T-helper 1 cell (primary cell): ENCODE measurements at places on chromosomes 12 and 14.

DNA sequence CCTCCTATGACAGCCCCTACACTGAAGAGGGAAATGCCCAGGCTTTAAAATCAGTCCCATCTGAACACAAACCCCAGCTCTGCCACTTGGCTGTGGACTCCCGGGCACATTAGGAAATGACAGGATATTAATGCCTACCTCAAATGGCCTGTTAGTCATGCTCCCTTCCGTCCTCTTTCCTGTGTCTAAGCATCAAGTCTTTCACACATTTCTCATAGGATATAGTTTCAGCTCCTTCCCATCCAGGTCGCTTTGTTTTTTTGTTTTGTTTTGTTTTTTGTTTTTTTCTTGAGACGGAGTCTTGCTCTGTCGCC is 16.1 kb downstream of the PLEK2 start:
- DNase-seq: no peak

GRCh38 chr12:15155271-15155670 is 65.9 kb downstream of the RERG start:
- DNase-seq: no peak

DNA sequence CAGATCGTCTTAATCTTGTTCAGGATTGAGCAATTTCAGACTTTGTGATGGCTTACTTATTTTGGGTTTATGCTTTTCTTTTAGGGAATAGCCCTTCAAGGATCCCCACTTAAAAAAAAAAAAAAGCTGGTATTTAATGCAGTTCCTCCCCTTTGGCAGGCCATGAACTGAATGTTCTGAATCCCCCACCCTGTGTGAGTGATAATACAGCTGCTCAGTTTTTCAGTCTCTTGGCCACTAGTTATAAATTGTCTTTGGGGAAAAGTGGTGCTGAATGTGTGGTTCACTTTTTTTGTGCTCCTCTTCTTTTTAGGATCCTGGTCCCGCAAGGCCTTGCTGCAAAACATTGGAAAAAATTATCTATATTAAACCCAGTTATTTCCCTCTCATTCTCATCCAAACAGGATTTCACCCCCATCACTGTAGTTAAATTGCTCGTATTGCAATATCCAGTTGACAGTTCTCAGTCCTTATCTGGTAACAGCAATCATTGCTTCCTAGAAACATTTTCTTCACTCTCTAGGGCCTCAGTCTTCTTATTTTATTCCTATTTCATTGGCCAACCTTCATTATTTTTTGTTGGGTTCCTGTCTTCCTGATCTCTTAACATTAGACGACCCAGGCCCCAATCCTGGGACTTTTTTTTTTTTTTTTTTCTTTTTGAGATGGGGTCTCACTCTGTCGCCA is 73.1 kb upstream of the PAWR start:
- DNase-seq: no peak

DNA sequence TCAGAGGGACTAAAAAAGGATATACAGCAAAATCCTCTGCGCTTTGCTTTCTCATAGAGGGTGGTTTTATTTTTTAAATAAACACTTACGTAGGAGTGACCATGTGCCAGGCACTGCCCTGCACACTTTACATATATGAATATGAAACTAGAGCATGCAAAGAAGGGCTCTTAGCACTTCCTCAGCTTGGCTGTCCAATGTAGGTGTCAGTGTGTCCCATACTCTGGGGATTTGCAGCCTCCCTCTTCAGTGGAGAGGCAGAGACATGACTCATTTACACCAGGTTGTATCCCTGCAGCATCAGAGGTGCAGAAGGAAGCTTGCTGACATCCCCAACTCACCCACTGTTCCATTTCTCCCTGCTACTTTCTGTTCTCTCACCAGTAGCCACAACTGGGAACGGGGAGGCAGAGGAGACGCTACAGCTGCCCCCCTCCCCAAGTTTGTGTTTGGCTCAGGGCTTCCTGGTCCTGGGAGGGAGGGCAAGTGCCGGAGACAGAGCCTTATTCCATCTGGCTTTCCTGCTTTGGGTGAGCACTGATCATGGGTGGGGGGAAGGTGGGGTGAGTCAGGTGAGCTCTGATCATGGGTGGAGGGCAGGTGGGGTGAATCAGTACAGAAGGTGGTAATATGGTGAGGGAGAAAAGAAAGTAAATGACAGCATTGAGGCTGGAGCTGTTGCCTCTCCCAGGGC is 4.9 kb upstream of the KRT5 start:
- DNase-seq: no peak

DNA sequence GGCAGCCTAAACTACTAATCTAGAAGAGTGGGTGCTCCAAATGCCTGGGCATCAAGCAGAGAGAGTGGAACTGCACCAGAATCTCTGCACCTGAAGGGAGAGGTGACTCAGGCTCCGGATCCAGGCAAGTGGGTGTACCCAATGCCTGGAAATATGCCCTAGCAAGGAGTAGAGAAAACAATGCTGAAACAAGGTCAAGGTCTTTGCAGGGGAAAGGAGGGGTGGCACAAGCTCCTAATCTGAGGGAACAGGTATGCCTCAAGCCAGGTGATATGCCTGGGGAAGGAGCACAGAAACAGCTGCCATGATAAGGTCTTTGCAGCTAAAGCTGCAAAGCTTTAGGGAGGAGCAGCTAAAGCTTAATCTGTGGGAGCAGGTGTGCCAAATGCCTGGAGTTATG is 136.0 kb upstream of the KITLG start:
- DNase-seq: no peak

GRCh38 chr12:118472940-118473339 is 96.6 kb downstream of the SUDS3 start:
- DNase-seq: no peak

- DNase-seq: no peak
Measured at GRCh38 chr12:127809275-127809674, 457.7 kb upstream of the TMEM132C start.

DNA sequence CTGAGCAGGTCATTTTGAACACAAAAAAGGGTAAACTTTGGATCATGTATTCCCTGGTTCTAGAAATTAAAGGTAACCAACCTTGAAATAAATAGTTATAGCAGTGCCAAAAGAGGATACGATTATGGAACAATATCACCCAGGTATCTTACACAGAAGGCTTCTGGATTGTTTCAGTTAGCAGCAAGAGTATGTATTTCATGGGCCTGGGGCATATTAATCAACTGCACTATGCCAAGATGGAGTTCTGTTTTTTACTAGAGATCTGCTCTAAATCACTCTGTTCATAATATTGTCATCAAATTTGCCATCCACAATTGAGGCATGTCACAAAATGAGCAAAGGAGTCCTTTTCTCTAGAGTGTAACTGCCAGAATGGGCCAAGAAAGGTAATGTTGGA is 357.1 kb downstream of the RAD51B start:
- DNase-seq: no peak

GRCh38 chr12:46650688-46651087 is 175.1 kb downstream of the SLC38A4 start:
- no peak for DNase-seq

DNA sequence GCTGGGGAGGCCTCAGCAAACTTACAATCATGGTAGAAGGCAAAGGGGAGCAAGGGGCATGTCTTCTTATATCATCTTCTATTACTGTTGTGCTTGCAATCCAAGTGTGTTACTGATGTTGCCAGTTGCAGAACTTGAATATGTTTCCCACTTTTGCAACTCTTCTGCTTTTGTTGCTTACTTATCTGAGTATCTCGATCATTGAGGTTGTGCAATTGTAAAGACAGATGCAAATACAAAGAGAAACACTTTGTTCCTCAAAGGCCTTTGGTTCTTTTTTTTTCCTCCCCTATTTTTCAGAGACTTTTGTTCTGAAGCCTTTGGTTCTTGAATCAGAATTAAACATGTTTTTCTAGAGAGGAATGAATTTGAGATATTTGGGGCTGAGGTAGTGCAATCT is 3.7 kb upstream of the COX8C start:
- no peak for DNase-seq

DNA sequence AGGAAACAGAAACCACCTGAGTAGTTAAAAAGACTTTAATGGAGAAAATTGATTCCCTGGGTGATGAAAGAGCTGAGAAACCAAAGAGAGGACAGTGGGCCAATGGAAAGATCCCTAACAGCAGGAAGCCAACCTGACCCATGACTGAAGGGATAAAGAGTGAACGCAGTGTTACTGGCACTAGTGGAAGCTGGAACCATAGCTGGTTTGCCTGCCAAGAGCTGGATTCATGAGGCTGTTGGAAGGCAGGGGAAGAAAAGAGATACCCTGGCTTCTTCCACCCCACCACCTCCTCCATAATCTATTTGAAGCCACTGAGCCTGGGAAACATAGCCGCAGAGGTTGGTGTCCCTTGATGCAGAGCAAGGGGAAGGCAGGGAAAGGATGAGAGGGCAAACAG is 125.5 kb upstream of the PRKD1 start:
- DNase-seq: no peak

- DNase-seq: no peak
Measured at GRCh38 chr12:128543460-128543859, 276.5 kb downstream of the TMEM132C start.

DNA sequence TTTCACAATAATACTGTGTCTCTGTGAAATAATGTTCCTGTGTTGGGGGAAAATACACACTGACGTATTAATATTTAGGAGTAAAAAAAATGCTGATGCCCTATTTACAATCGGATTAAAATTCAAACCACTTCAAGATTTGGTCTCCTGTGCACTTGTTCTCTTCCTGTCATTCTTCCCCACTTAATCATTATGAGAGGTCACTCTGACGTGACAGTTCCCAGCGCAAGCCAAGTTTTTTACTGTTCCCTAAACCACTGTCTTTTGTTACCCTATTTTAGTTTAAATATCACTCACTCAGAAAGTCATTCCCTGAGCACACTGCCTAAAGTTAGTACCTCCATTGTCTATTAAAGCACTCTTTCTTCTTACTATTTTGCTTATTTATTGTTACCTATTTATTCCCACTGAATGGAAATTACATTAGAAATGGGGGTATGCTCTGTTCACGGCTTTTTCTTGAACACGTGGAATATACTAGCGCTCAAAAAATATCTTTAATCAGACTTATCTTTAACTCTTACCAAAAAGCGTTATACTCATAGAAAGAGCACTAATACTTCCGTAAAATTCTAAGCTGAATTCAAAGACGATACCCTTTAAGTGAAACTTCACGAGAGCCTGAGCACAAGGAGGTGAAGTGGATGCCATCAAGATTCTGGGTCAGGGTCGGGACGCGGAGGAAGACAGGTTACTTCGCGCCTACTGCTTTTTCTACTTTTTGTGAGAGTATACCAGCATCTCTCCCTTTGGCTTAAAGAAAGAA is 670 bp upstream of the PSMA3 start:
- DNase-seq: no peak

DNA sequence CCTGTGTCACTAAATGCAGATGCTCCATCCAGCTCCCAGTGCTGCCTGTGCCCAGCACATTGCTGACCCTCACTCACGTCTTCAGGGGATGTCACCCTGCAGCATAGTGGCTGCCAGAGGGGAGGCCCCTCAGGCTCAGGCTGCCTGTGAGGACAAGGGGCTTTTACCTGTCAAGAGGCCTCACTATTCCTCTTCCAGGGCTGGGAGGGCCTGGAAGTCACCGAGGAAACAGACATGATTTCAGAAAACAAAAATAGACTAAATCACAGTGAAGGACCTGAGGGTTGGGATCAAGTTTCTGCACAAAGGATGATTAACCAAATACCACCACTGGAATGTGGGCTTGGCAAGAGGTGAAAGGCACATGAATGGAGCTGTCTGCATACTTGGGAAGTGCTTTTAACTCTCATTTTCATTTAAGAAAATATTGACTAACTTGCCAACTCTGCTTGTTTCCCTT is 1202.3 kb downstream of the BCL11B start:
- DNase-seq: no peak

- DNase-seq: no peak
Measured at GRCh38 chr12:14314801-14315200, 50.7 kb upstream of the ATF7IP start.

DNA sequence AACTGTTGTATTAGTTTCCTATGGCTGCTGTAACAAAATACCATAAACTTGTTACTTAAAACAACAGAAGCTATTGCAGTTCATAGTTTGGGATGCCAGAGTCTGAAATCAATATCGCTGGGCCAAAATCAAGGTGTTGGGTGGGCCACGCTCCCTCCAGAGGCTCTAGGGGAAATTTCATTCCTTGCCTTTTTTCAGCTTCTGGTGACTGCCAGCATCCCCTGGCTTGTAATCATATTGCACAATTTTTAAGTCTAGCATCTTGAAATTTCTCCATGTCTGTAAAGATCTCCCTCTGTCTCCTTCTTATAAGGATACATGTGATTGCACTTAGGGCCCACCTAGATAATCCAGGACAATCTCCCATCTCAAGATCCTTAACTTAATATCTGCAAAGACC is 48.8 kb upstream of the GARIN6 start:
- DNase-seq: no peak

DNA sequence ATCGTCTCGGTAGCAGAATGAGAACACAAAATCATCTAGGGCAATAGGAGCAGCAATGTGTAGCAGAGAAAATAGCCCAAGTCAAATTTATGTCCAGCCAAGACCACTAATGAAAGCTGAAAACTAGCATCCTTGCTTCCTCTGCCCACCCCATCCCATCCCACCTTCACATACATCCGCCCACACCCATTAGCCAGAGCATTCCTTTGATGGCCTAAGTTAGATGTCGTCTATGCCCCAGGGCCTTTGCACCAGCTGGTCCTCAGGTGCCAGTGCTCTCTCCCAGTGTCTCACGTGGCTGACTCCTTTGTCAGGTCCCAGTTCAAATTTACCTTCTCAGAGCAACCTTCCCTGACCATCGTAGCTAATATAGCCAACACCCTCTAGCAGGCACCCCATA is 17.8 kb upstream of the PPP2R5C start:
- DNase-seq: no peak
